ENCODE measurements at places on chromosomes 16 and 17.

DNA sequence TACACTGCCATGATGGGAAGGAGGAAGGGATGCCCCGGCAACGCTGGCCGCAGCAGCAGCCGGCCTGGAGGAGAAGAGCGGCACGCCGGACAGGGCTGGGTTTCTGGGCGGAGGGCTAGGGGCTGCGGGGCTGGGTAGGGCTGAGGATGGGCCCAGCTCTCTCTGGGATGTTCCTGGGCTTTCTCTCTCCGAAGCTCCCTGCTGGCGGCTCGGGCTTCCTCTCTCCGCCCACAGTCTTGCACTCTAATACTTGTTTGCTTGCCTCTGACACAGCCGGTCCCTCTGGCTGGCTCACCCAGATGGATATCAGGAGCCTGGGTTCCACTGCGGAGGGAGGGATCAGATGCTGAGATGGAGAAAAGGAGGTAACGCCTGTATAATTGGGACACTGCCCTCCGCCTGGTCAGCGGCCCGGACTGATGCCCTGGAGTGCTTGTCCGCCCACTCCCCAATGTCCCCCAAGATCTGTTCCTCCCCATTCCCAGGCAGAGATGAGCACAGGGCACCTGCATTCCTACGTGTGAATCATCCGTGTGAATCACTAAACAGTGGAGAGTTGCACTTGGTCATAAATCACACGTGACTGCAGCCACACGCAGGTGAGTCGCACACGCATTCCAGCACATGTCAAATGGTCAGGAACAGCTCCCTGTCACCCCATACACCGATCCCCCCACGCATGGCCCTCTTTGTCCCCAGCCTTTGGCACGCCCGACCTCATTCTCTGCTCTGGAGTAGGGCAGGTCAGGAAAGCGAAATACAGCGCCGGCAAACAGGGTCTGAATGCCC lies at the start of gene ALOXE3:
Gene ALOXE3, minus strand, starts transcription at position 535 of the 789 bp plus-strand sequence. Its CDS starts 524 bp downstream, at position 11.
- no peak for DNase-seq

GRCh38 chr17:32553168-32553567 lies 66.4 kb downstream of the CDK5R1 start:
- no peak for DNase-seq

DNA sequence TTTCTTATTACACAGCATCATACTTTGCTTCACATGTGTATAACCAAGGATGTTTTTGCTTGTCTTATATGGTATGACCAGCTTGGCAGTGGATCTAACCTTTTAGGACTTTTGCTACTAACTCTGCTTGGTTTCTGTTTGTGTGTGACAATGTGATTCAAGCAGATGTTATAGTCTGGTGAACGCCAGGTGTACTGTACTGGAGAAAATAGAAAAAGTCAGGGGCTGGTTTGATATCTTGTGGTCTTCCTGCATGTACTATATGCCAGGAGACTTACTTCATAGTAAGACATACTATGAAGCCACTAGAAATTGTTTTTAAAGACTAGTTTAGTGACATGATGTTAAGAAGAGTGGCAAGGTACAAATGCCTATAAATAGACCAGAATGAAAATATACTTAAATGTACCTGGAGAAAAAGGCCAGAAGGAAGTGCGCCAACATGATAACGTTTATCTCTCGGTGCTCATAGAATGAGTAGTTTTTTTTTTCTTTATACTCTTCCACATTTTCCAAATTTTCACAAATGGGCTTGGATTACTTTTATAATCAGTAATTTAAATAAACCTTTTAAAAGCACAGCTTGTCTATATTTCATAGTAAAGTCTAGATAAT lies 112.3 kb downstream of the PRKCA start:
- DNase-seq: no peak

DNA sequence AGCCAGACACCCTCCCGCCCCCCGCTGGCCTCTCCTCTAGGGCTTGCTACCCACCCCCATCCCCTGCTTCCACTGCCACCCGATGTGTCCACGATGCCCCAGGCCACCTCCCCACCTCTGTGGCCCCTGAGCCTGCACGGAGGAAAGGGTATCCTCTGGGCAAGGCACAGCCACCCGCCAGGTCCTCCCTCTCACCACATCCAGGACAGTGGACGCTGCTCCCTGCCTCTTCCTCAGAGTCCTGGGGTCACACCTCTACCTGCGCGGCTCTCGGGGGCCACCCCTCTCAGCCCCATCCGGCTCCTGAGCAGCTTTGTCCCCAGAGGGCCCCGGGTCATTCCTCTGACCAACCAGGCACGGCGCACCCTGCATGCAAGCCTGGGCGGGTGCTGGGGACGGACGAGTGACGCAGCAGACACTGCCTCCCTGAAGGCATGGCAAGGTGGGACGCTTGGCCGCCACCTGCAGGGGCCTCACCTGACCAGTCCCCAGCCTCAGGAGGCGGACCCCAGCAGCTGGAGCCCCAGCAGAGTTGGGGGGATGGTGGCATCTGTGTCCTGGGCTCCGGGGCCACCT lies 24.8 kb downstream of the FLYWCH1 start:
- no peak for DNase-seq

GRCh38 chr17:6231886-6232731 lies 161.9 kb downstream of the WSCD1 start:
- no peak for DNase-seq

- no peak for DNase-seq
Measured at GRCh38 chr17:68822719-68823289, 132.4 kb downstream of the ABCA8 start.
